OCI-M1 (cell line): ENCODE measurements at places on chromosomes 4 and X.
A peak's percentile ranks its signal among the peaks of the same experiment; 100 is the strongest.

- no peak for DNase-seq
These were observed 270.8 kb downstream of the FSTL5 start for GRCh38 chr4:161892951-161893350.

- DNase-seq, result no peak
These were observed 56.2 kb upstream of the CCDC160 start for GRCh38 chrX:134180601-134181274.

DNA sequence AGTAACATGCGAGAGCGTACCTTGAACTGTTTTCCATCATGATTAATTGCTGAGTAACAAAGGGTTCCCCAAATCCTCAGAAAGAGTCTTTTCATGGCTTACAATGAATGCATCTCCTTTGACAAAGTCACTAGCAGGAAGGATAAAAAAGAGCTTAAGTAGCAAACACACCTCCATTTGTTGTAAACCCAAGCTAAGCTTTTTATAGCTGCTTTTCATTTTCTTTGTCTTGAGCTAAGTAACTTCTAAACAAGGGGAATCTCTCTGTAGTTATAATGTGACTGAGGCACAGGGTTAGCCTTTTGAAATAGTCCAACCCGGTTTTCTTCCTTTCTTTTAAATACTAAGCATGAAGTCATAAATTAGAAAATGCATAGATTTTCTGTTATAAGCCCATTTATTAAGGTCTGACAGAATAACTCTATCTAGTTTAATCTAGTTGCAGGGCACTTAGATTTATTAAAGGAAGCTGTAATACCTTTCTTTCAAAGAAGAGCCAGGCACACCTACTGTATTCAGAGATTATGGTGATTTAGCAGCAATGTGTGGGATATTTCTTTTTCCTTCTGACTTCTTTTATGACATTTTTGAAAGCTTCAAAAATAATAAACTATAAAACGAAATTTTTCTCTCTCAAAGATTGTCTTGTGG, 226.9 kb upstream of the SMIM31 start:
- DNase-seq, result no peak

DNA sequence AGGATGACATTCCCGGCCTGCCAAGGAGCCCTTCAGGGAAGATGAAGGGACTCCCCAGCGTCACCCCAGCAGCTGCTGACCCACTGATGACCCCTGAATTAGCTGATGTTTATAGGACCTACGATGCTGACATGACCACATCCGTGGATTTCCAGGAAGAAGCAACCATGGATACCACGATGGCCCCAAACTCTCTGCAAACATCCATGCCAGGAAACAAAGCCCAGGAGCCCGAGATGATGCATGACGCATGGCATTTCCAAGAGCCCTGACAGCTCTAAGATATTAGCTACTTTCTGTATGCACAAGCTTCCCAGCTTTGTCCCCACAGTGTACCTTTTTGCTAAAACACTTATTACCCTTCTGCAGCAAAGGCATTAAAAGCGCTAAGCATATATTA, 14.4 kb downstream of the AMBN start:
- no peak for DNase-seq

- no peak for DNase-seq
These were observed 77.8 kb upstream of the MXD4 start for GRCh38 chr4:2339458-2340271.

DNA sequence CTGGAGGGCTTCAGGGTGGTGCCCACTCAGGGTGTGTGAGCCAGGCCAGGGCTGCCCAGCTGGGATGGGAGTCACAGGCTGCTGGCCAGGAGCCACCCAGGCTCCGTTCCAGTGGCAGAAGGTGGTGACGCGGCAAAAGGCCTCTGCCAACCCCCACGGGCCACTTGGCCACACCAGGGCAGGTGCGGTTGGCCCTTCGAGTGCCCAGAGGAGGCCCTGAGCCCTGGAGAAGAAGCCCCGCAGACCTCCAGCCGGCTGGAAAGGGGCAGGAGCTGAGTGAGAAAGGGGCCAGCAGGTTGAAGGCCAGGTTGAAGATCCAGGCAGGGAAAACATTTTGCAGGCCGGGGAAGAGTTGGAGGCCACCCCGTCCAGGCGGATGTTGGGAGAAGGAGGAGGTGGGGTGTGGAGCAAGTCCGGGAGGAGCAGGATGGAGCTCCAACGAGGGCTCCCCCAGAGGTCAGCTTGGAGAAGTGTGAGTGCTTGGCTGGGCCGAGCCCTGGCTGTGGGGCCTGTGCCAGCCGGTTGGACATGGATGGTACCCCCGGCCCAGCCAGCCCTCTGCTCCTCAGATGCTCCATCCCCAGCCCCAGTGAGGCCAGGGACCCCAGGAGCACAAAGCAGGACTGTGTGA, 2.8 kb upstream of the CPLX1 start:
- DNase-seq, result no peak

DNA sequence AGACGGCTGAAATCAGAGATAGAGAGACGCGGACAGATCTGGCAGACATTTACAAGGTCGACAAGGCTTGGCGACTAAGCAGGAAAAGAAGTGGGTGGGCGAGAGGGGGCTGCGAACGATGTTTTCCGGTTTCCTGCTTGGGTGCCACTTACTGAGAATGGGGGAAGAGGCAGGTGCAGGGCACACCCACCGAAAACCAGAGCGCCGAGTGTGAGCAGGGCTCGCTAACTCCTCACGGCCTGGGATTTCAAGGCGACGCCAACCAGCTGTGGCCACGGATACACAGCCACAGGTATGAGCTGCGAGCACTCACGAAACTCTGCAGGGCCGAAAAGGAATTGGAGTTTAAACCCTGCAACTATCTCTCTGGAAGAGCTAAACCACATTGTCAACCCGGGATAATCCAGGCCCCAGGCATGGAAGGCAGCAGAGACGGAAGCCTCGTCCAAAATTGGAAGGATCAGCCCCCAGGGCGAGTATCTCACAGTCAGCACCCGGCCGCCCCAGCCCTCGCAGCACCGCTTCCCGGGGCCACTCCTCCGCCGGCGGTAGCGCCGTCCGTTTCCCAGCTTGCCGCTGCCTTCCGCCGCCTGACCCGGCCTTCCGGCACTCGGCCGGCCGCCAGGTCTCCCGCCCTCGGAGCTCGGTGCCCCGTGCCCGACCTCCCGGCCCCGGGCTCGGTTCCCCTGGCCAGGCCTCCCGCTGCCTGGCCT, 778 bp downstream of the CASP3 start:
- peak; percentile 76 for DNase-seq

DNA sequence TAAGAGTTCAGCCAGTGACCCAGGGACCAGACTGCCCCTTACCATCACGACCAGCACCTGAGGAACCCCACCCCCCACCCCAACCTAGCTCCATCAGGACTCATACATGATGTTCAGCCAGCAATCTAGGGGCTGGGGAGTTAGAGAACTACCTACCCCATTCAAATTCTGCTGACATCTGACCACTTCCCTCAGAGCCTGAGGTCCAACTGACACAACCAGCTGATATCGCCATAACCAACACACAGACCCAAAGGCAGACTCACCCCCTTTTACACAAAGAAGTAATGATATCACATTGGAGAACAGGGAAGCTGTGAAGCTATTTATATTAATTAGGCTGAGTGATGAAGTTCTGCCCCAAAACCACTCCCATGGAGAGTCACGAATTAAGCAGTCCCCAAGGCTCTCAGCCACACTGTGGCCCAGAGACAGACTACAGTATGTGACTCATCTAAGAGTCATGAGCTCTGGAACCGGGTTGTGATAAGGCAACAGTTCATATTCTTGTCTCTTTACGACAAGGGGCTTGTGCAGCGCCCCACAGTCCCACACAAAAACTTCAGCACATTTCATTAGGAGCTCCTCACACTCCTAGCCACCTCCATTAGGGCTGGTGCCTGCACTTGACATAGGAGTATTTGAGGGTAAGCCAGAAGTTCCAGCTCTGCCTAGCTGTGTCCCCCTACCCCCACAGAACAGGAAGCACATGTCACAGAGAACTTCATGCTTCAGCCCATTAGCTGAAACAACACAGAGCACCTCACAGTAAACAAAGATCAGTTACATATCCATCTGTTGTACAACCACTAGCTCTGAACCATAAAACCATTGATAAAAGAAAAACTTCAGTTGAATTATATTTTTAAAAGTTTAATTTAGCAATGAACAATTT, 184.7 kb upstream of the ZCCHC13 start:
- peak; percentile 27 for DNase-seq

DNA sequence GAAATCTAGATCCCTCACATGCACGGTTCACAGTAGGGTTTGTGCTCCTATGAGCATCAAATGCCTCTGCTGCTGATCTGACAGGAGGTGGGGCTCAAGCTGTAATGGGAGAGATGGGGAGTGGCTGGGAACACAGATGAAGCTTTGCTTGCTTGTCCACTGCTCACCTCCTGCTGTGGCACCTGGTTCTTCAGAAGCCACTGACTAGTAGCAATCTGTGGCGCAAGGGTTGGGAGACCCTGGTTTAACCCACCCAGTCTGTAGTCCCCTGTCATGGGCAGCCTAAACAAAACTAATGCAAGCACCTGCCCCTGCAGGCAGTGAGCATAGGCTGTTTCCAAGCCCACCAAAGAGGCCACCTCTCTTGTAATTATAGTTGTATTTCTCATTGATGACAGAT, 116.6 kb downstream of the SHOX start:
- DNase-seq, result no peak

- no peak for DNase-seq
These were observed 302.0 kb downstream of the RAB28 start for GRCh38 chr4:13182133-13182532.

GRCh38 chr4:86846921-86847320, 2.3 kb downstream of the SLC10A6 start:
- no peak for DNase-seq

DNA sequence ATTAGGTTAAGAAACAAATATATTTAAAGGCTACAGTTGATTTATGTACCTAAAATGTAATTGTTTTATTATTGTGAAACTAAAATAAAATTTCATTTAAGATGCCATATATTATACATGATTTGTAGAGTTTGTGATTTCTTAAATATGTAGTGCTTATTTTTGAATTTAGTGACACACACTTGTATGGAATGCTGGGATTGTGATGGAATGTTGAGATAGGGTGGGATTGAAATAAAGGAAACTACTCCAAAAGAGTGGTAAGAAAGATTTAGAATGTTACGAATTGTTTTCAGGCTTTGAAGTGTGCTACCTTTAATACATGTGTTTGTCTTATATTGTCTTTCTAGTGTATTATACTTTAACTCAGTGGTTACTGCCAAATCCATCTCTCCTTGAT, 330.3 kb upstream of the PITX2 start:
- no peak for DNase-seq

GRCh38 chr4:15918484-15919129, 19.9 kb downstream of the FGFBP1 start:
- no peak for DNase-seq

DNA sequence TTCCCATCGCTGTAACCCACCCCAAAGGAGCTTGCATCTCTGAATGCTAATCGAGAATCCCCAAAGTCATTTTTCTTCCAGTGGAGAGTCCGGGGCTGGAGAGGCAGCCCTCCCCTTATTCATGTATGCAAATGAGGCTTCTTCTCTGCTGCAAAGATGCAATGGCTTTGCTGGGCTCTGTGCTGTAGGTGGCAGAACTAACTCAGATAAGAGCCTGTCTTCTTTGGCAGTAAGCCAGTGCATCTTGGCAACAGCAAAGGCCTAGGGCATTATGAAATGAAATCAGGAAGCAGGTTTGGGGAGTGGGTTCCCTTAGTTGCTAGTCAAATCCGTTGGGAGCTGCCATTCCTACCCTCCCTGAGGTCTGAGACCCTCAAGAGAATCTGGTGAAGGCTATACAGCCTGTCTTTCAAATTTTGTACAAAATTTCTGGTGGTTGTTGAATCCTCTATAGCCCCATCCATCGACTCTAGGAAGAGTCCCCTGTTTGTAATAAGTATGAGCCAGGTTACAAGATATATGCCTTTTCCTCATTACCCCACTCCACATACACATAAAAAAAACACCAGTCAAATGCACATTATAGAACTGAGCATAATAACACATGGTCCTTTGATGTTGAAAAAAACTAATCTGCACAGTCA, 290.6 kb upstream of the TAPT1 start:
- DNase-seq, result peak; percentile 73

DNA sequence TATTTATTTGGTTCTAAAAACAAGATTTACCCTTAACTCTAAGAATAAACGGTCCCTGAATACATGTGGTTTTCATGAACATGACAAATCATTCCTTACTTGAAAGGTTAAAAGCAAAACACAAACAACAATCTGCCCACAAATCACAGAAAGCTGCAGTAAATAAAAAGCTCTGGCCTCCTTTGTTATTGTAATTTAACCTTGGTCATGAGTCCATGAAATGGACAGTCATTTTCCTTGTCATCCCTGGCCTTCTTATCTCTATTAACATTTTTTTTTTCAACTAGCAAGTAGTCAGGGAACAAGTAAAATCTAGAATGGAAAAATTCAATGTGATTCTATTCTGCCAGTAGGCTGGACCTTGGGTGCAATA, 92.7 kb downstream of the SCD5 start:
- DNase-seq, result no peak

DNA sequence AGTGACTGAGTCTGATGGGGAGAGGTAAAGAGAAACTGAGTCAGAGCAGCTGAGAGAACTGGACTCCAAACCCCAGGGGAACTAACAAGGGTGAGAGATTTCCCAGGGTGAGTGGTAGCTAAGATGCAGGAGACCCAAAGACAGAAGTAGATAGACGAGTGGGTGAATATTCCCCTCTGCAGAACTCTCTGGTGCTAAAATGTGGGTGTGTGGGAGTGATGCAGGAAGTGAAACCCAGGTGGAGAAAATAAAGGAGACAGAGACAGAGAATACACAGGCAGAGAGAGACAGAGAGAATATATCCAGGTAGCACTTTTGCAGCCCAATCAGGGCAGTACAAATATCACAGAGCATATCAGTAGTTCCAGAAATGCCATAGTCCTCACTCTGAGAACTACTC, 212.5 kb upstream of the ZIC3 start:
- DNase-seq, result no peak

- peak; percentile 62 for DNase-seq
These were observed 34.4 kb upstream of the CDKL5 start for GRCh38 chrX:18390941-18391538.

DNA sequence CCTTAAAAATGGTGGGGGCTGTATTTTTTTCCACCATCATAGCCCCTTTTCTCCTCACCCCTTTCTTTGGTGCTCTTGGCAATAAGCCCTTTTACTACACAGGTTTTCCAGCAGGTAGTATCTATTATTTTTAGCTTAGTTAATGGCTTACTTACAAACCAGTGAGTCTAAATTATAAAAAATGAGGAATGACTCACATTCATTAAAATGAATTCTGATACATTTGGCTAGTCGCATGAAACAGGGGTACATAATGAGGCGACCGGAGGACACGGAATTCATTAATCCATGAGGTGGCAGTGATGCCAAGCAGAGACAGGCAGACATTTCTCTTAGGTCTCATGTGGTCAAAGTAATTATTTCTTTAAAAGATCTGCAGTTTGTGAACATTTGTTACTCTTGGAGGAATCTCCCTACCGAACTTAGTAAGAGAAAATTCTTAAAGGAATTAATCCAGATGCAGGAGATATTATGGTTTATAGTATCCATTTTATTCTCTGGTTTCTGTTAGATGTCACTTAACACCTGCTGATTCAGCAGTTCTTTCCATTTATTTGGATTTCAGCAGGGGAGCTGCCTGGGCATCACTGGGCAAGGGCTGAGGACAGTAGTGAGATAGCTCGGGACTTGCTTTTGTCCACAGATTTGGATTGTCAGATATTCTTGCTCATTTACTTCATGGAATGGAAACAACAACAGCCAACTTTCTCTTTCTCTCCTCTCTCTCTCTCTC, 575.0 kb upstream of the NR3C2 start:
- no peak for DNase-seq

GRCh38 chr4:127698789-127699200, 31.4 kb upstream of the SLC25A31 start:
- DNase-seq, result peak; percentile 25
